Endothelial cell (in vitro differentiated cells): ENCODE measurements at places on chromosomes 3 and 15.

DNA sequence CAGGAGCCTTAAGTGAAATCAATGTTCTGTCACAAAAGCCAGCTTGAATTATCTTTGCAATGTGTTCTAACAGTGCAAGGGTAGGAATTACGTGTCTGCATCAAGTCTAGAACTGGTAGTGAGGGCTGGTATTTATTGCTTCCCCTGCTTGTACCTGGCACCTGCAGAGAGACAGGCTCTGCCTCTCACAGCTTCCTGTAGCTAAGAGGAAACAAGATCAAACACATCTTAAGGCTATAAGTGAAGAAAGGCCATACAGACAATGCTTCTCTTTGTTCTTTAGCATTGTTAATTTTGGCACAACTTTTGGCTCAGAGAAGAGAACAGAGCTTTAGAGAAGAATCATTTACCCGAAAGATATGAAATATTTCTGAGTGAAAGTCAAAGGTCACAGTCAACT lies 479.9 kb downstream of the GRM7 start:
- DNase-seq, result no peak

GRCh38 chr15:63755162-63755561 lies 78.6 kb downstream of the HERC1 start:
- no peak for DNase-seq

- peak; percentile 99 for DNase-seq
Measured at GRCh38 chr3:157081626-157082210, 78.2 kb downstream of the CCNL1 start.

GRCh38 chr3:57288403-57288802 lies 4.1 kb downstream of the ASB14 start:
- DNase-seq, result no peak

GRCh38 chr3:157982359-157982758 lies 123.9 kb downstream of the SHOX2 start:
- DNase-seq, result no peak

DNA sequence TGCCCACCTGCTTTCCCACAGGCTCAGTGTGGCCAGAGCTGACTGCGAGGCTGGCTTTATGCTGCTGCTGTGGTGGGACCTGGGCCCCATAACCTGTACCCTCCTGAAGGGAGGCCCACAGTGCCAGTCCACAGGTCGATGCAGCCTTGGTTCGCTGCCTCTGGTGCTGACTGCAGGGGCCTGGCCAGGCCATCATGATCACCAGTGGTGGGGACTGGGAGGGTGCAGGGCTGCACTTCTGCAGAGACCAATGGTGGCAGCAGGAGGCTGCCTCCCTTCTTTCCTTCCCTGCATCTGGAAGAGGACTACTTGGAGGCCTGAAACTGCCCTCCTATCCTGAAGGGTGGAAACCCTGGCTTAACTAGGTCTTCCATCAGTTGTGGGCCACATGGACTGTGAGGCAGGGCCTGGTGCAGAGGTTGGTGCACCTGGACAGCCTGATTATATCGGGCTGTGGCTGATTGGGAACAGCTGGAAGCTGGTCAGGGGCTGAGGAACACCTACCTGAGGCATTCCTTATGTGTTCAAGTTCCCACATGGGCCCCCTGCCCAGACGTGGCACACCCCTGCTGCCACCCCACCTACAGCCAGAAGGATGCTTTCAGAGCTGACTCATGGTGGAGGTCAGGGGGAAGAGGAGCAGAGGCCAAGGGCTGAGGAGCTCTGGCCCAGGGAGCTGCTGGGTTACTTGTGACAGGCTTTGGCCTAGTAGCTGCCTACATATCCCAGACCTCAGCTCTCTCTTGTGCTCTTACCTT lies 29.8 kb downstream of the POMGNT2 start:
- DNase-seq, result no peak

GRCh38 chr3:37346227-37347005 lies 172.0 kb upstream of the LRRFIP2 start:
- DNase-seq, result no peak

DNA sequence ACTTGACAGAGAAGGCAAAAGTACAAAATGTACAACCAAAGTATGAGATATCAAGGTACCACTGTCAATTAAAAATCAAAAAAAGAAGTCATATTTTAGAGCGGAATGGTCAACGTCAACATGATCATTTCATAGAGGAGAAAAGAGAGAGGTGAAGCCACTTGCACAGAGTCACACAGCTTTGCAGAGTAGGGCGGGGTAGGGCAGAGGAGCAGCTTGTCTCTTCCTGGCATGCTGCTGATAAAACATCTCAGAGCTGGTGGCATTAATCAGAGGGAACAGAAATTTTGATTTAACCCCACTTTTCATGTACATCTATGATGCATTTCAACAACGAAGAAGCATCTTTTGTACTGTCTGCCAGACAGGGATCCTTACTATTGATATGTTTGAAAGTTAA lies 5.2 kb upstream of the IGF1R start:
- DNase-seq, result no peak

DNA sequence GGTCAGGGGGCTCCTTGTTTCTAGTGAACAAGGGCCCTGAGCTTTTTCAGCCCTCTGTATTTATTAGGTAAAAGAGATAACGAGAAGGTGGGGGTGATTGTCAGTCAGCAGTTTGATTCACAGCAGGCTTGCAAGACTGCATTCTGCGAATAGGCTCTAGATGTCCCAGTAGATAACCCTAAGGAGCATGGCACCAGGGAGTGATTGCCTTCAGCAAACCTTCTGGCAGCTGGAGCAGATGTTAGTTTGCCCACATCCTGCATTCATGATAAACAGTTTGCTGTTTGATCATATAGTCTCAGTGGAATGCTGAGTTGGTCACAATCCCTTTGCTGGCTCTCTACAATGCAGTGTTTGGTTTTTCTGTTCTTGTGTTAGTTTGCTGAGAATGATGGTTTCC lies 161.3 kb upstream of the GADL1 start:
- no peak for DNase-seq

DNA sequence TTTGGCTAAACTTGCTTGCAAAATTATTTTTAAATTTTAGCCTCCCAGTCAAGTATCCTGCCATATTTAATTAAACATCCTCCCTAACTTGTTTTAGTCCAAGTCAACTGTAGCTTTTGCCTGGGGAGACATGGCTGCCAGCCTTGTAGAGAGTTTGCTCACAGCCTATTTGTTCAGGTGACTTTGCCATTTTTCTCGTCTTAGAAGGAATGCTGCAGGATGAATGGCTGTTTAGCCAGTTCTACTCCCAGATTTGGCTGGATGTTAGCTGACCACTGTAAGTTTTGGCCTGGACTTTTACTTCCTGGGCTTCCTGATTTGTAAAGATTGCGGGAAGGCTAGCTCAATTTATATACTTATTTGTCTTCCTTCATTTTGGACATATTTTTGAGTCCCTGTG lies 236.4 kb upstream of the SGO1 start:
- DNase-seq, result no peak

GRCh38 chr3:115228266-115228665 lies 81.2 kb upstream of the ZBTB20 start:
- DNase-seq, result no peak

DNA sequence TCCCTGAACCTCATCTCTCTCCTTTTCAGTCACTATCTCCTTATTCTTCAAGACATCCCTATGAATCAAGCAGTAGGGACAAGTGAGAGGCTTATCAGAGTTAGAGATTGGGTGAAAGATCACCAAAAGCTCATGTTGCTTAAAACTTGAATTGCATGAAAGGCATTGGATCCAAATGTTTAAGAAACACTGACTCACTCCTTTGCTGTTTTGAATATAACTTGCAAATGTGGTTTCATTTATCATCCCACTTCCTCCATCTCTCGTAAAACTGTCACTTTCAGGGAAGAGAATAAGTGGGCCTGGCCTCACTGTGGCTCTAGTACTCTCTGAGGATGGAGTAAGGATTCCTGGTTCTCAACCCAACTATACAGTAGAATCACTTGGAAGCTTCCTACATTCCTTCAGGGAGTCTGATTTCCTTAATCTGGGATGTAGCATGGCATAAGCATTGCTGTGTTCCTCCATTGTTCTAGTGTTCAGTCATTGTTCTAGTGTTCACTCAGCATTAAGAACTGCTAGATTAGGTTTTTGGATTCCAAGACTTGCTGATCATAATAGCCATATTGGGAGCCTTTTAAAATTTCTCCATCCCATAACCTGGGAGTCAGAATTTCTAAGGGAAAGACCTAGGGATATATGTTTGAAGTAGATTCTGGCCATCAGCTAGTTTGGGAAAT lies 171.8 kb downstream of the TMEM108 start:
- DNase-seq, result no peak

DNA sequence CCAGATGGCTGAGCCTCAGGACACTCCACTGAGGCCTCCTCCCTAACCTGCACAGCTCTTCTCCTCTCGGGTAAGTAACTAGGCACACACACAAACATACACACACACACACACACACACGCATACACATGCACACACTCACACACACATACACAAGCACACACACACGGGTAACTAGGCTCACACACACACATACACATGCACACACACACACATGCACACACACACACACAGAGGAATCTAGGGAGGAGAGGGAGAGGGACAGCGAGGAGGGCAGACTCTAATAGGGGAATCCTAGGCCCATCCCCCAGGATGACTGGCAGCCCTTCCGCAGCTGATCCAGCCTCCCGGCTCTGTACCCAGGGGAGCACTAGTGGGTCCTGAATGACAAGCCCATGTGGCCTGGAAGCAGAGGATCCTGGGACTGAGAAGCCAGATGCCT lies 177.4 kb upstream of the LINGO1 start:
- DNase-seq, result no peak

- no peak for DNase-seq
Measured at GRCh38 chr15:93274257-93274656, 185.2 kb upstream of the RGMA start.

GRCh38 chr15:25439369-25439836 lies 579 bp upstream of the UBE3A start:
- DNase-seq, result no peak

GRCh38 chr15:65254356-65254755 lies 32.3 kb downstream of the PARP16 start:
- no peak for DNase-seq

GRCh38 chr15:80490431-80490990 lies 86.3 kb downstream of the ARNT2 start:
- no peak for DNase-seq

GRCh38 chr15:23049984-23050628 lies 10.7 kb upstream of the TUBGCP5 start:
- no peak for DNase-seq

GRCh38 chr3:157160658-157161424 lies 894 bp upstream of the CCNL1 start:
- no peak for DNase-seq

DNA sequence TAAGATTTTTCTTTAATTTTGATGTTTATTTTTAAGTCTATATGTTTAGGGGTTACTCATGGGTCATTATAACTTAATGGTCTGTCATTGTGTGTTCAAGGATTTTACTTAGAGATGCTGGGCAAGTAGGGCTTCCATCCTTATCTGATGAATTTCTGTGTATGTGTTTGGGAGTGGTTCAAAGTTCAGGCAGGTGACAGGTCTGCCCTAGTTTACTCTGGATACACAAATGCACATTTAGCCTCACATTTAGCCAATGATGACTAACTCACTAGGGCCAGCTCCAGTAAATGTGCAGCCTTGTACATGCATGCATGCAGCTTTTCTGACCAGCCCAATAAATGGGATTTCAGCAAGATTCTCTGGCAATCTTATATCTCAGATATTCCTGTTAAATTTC lies 554.1 kb downstream of the SI start:
- no peak for DNase-seq

DNA sequence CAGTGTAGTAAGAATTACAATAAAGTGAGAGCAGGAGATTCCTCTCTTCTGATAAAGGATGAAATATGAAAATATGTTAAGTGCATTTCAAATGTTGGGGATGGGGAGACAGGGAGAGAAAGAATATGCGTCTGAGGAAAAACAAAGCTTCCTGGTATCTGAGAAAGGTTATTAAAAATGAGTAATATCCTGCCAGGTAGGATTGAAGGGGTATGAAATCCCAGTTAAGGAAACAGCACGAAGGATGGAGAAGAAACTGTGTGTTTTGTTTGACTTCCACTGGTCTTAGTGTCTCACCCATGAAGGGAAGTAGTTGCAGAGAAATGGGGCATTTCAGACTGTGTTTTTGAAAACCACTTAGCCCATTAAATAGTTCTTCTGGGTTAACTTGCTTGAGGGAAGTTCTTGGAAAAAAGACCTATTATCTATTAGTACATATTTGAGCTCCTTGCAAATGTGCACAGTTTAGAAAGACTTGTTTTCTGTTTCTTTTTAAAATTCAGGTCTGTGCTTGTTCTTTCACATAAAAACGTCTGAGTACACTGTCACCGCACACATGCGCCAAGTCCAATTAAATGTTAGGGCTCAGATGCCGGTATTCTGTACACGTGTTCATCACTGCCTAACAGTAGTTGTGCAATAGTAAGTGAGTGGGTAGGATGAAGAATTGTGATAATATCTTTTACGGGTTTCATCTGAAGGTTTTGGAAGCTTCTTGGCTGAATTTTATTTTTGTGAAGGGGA lies 196.1 kb upstream of the P2RY1 start:
- no peak for DNase-seq

- no peak for DNase-seq
Measured at GRCh38 chr15:25683911-25684310, 179.2 kb downstream of the ATP10A start.

- DNase-seq, result no peak
Measured at GRCh38 chr15:65028338-65028737, 1.1 kb downstream of the MTFMT start.

DNA sequence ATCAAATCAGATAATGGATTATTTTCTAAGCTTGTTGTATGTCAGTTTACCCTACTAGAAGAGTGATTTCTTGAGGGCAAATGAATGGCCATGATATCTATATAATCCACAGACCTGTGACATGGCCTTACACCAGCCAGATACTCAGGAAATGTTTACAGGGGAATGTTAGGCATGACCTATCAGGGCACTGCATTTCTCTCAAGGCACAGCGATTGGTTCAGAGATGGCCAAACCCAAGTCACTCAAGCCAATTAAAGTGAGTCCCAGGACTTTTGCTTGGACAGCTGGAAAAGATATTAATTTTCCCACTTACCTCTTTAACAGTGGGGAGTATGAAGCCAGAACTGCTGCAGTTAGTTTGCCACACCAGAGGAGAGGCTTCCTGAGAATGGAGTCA lies 28.7 kb upstream of the GATA2 start:
- no peak for DNase-seq

DNA sequence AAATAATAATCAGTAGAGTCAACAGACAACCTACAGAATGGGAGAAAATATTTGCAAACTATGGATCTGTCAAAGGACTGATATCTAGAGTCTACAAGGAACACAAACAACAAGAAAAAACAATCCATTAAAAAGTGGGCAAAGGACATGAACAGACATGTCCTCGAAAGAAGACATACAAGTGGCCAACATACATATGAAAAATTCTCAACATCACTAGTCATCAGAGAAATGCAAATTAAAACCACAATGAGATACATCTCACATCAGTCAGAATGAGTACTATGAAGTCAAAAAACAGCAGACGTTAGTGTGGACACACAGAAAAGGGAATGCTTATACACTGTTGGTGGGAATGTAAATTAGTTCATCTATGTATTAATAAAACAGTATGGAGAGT lies 33.7 kb downstream of the SLC2A2 start:
- no peak for DNase-seq

DNA sequence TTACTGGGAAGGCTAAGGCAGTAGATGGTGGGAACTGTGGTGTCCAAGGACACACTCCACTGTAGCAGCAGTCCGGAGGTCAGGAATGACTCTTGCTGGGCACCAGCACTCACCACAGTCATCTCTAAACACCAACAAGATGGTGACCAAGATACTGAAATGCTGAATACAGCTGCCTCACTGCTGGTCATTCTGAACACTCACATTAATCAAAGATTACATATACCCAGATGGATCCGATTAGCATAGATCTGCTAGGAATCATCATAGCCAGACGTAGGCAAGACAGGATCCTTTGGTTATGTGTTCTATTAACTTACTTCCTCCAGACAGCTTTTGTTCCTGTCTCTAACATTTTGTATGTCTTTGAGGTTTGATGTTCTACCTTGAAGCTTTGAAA lies 134.9 kb upstream of the BFSP2 start:
- no peak for DNase-seq
